ENCODE measurements at places on chromosomes 12 and 14. TPM values are rescaled to one million over a fixed set of nuclear protein-coding genes. Genes with fewer than 3 reads are reported as not detected.

- DNase-seq = no peak
These were observed 64.1 kb upstream of the RFLNA start for GRCh38 chr12:124230789-124231188.

The ARMH4 gene
- total RNA-seq = 1.2 TPM

DNA sequence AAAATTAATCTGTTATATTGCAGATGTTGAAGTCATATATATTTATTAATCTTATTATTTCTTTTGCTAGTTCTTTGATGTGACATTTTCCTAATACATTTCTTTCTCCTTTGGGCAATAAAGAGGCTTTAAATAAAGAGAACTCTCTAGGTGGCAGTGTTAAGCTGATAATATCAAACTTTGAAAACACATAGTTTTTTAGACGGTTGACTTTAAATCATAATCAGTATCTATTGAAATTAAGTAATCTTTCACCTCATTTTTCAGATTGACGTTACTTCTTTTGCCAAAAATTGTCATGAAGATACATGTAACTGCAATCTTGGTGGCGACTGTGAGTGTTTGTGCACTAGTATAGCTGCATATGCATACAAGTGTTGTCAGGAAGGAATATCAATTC lies 130.8 kb upstream of the PTPRQ start:
- DNase-seq = no peak

DNA sequence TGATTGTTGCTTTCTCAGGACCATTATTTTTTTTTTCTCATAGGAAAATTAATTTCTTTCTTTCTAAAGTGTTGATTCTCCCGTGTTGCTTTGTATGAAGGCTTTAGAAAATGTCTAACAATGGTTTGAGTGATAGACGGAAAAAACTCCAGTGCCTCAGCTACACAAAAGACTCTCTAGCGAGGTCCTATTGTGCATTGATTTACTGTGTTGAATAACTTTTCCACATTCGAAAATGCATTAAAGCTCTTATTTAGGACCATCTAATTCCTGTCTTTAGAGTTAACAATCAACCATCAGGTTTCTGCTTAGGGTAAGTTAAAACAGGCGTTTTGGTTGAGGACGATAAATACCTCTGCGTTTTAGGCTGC lies 99.6 kb downstream of the PTPN11 start:
- no peak for DNase-seq

GRCh38 chr12:132152411-132152821 lies 8.2 kb downstream of the NOC4L start:
- DNase-seq = no peak

The SLIRP gene
- total RNA-seq = 162 TPM

GRCh38 chr14:33165144-33165925 lies 226.7 kb downstream of the NPAS3 start:
- DNase-seq = no peak

The NFE2 gene
- total RNA-seq = not detected

DNA sequence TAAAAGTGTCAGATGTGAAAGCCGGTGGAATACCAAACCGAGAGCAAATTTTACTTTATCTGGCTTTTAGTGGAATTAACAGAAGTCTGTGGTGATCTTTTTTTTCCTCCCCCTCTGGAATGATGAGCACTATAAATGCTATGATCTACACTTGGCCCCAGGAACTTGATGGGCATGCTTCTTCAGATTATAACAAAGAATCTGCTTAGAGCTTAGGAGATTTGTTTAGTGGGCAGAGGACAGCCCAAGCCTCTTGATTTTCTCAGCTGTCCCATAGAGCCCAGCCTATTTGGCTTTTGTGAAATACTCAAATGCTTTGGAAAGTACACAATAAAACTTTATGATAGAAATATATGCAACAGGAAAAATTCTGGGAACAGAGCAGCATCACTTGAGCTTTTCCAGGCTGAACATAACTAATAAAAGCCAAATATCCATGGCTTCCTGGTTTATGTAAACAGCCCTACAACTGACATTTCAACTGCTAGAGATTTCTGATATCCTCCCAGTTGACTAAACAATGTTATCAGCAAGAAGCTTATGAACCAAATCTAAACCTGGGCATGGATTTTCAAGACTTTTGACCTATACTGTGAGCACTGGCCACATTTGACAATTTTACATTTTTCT lies 149.6 kb downstream of the PLXNC1 start:
- no peak for DNase-seq

- DNase-seq = no peak
These were observed 1934.2 kb upstream of the SEL1L start for GRCh38 chr14:83467811-83468210.

The HSPB8 gene
- total RNA-seq = 20.6 TPM

DNA sequence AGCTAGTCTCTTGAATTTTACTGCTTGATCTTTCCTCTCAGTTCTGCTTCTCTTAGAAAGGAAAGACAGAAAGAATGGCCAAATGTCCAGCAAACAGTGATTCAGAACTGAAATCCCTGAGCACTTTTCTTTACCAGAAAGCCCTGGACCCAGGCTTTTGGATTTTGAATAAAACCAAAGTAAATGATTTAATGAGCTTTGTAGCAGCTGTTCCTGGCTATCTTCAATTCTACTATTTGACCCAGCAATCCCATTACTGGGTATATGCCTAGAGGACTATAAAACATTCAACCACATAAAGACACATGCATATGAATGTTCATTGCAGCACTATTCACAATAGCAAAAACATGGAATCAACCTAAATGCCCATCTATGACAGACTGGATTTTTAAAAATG lies 187.2 kb downstream of the PRKD1 start:
- no peak for DNase-seq

DNA sequence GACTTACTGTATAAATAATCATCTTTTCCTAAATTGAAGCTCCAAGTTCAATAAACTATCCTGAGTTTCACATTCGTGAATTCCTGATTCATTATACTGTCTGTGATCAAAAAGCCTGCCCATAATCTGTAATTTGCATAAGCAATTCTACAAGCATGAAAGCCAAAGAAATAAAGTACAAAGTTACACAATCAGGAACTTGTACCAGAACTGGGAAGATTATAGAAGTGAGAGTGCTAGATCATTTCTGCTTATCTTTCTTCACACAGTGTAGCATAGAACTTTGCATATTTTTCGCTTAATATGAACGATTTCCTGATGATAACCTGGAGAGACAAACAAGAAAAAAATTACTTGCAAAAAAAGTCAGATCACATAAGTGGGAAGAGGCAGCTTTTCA lies 308.2 kb downstream of the C12orf50 start:
- DNase-seq = no peak
